ENCODE measurements at places on chromosomes 12 and 14.

DNA sequence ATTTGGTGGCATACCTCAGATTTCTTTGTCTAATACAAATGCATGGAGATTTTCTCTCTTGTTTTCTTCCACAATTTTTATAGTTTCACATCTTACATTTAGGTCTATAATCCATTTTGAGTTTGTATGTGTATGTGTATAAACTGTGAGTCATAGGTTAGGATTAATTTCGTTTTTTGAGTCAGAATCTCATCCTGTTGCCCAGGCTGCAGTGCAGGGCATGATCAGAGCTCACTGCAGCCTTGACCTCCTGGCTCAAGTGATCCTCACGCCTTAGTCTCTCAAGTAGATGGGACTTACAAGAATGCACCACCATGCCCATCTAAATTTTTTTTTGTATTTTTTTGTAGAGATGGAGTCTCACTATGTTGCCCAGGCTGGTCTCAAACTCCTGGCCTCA is 71.6 kb downstream of the OTOGL start:
- no peak for DNase-seq

GRCh38 chr12:93500201-93500600 is 32.9 kb downstream of the MRPL42 start:
- no peak for DNase-seq

- no peak for DNase-seq
Measured at GRCh38 chr14:74377976-74378690, 29.9 kb downstream of the VRTN start.

- DNase-seq: no peak
Measured at GRCh38 chr14:77189479-77189878, 7.9 kb downstream of the TMEM63C start.

- DNase-seq: no peak
Measured at GRCh38 chr12:68482660-68483059, 128.0 kb upstream of the RAP1B start.

DNA sequence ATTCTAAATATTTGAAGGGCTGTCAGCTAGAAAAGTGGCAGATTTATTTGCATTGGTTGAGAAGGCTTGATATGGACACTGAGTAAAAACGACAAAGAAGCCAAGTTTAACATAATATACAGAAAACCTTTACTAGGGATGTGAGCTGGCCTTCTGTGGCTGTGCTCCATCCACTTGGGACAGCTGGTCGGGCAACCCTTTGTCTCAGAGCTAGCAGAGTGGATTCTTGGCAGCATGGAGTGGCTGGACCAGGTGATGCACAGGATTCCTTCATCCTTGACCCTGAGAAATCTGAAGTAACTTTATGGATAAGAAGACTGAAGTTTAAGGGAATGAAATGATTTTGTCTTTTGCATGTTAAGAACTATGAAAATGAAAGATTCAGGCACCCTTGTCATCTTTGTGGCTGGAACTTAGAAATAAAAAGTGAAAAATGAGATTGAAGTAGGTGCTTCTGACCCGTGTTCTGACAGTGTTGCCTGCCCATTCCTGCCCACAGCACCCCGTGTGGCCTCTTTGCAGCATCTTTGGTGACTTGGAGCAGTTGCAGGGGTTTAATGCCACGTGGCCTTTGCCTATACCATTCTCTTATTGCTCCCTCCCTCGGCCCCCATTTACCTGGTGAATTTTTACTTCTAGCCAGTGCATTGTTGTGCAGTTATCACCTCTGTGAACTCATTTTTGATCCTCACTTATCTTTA is 32.6 kb downstream of the PELI2 start:
- DNase-seq: no peak

DNA sequence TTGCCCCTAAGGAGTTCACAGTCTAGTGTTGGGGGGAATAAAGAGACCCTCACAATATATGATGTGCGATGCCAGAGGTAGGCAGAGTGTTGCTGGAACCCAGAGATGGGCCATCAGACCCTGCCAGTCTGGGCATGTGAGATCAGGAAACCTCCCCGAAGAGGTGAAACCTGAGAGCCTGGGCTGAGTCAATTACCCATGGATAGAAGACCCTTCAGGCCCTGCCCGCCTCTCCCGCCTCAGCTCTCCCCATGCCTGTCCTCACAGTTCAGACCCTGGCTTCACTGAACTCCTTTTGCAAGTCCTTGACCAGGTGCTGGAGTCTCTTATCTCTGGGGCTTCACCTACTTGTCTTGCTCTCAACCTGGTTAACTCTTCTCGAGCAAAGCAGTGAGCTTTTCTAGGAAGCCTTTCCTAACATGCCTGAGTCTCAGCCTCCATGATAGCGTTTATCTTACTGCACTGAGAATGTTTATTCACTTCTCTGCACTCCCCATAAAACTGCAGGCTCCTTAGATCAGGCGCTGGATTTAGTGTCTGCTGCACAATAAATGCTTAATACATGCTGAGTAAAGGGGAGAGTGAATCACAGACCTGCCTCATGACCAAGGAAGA is 19.6 kb downstream of the ALDH1L2 start:
- no peak for DNase-seq

DNA sequence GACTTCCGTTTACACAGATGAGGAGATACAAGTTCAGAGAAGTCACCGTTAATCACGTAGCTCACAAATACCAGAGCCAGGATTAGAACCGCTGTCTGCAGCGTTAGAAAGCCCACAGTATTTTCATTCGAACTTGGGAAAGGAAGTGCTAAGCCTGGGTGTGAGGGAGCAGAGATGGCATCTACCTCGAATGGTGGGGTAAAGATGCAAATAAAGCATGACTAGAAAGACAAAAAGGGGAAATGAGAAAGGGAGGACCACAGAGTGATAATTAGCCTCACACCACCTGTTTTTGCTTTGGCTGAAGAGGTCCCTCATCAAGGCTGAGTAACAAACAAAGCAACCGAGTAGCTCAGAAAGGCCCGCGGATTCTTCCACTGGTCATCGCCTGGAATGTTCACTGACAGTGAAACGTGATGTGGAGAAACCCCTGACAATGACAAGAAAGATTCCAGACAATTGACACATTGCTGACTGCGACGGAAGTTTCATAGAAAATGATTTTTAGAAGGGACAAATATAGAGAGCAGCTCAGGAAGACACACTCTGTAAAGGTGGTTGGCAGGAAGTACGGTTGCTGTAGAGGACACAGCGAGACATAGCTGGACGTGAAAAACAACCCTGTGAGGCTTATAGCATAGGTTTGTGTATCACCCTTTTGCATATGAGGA is 31.5 kb upstream of the BHLHE41 start:
- no peak for DNase-seq

GRCh38 chr14:51677266-51677665 is 25.6 kb downstream of the FRMD6 start:
- no peak for DNase-seq

DNA sequence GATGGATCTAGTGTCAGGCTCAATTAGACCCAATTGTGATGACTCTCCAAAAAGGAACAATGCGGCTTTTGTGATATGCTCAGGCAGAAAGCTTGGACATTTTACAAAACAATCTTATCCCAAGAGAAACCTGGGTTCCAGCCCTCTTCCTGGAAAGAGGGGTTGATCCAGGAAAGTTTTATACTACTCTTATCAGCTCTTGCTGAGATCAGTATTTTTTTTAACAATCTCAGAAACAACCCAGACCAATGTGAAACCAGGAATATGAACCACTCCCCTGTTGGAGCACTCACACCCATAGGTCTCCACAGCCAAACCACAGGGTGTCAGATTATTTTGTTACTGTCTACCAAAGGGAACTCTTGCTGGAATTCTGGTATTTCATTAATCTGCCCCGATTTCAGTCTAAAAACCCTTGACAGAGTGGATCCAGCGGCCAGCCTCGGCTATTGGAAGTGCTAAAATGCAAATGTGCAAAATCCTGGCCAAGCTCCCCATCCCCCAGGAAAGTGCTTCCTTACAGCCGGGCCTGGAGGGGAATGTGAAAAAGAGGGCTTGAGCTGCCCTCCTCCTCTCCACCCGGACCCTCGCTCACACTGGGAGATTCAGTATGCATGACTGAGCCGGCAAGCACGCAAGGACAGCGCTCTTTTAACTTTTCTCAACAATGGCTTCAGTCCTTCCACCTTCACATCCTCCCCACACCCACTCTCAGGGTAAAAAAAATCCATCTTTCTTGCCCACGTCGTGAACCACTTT is 4.0 kb downstream of the FBXL14 start:
- peak; percentile 25 for DNase-seq

DNA sequence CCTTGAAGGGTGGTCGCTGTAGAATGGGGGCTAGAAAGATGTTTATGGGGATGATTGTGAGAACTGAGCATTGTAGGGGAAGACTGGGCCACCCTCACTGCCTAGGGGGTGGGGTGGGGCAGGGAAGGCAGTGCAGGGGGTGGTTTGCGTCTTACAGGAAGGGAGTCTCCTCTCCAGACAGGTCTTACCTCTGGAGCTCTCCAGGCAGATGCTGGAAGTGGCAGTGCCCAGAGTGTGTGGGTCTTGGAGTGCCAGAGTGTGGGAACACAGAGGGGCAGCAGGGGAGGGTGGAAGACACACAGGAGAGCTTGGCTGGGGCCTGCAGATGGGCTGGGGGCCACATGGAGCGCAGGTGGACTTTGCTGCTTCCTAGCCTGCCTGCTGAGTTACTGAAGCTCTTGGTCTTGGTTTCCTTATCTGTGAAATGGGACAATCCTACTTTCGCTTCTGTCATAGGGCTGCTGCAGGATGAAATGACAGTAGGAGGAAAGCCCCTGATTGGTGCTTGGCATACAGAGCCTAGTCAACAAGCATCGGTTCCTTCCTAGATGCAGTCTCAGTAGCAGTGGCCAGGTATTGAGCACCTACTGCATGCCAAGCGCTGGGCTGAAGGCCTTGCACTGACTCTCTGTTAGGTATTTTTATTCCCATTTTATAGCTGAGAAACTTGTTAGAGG is 118.3 kb downstream of the SLC25A47 start:
- DNase-seq: no peak

- DNase-seq: no peak
Measured at GRCh38 chr14:98742001-98742400, 530.0 kb downstream of the BCL11B start.

- peak; percentile 56 for DNase-seq
Measured at GRCh38 chr12:123062681-123063486, 82.4 kb downstream of the ARL6IP4 start.

DNA sequence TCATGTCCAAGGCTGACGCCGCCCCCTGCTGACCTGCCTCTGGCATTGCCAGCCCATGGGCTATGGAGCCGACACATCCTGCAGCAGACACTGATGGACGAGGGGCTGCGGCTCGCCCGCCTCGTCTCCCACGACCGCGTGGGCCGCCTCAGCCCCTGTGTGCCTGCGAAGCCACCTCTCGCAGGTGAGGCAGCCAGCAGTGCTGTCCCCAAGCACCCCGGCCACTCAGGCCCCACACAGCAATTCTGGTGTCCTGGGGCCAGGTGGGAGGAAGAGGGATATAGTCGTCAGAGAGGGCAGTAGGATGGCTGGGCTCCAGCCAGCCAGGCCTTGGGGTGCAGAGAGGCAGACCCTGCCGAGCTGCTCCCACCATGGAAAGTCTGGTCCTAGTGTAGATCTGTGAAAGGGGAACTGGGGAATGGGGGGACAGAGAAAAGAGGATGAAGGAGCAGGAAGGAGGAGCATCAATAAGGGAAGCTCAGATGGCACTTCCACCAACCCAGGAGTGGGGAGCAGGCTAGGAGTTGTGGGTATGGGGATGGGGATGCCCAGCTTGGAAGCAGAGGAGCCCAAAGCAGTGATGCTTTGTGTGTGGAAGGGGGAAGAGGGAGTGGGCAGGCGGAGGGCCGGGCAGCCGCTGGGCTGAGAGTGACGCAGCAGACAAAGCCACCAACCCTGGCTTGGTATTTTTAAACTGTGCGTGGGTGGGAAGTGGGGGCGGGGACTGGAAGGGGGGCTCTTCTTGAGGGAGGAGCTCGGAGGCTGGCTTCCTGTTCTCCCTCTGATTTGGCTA is 4.7 kb downstream of the NAB2 start:
- peak; percentile 75 for DNase-seq

GRCh38 chr12:67710582-67710981 is 62.0 kb downstream of the DYRK2 start:
- DNase-seq: no peak

GRCh38 chr14:81408595-81408994 is 8.5 kb upstream of the STON2 start:
- no peak for DNase-seq

DNA sequence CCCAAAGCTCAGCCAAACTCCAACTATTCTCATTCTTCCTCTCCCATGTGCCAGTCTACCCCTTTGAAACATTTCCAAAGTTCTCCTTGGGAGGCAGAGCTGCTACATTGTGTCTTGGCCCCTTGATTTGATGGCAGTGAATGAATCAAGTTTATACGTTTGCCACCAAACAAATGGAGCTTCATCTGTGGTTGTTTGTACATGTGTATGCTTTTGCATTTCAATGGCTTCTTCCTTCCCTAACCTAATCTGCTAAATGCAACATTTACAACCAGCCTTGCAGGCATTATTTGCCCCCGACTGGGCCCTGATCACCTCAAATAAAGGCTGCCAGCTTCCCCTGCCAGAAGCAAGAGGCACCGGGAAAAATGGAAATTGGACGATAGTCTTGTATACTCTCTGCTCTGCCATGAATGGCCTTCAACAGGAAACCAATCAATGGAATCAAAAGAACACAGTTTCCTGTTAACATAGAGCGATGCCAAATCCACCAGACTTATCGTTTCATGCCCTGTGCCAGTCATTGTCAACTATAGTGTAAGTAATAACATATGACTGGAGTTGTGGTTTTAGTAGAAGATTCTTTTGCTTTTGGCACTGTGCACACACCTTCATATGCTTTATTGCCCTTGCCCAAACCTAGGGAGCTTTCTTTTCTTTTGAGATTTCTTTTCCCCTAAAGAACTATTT is 97.8 kb downstream of the TMEM30B start:
- no peak for DNase-seq

GRCh38 chr12:93524386-93525133 is 47.9 kb upstream of the SOCS2 start:
- DNase-seq: no peak

- DNase-seq: no peak
Measured at GRCh38 chr14:99730876-99731546, 46.9 kb downstream of the CYP46A1 start.

GRCh38 chr12:72523754-72524153 is 251.6 kb downstream of the TRHDE start:
- DNase-seq: no peak

GRCh38 chr14:66842911-66843512 is 335.1 kb downstream of the GPHN start:
- DNase-seq: no peak

GRCh38 chr12:3380200-3381043 is 110.6 kb upstream of the PRMT8 start:
- no peak for DNase-seq

GRCh38 chr12:121439715-121440114 is 39.8 kb downstream of the RNF34 start:
- no peak for DNase-seq

DNA sequence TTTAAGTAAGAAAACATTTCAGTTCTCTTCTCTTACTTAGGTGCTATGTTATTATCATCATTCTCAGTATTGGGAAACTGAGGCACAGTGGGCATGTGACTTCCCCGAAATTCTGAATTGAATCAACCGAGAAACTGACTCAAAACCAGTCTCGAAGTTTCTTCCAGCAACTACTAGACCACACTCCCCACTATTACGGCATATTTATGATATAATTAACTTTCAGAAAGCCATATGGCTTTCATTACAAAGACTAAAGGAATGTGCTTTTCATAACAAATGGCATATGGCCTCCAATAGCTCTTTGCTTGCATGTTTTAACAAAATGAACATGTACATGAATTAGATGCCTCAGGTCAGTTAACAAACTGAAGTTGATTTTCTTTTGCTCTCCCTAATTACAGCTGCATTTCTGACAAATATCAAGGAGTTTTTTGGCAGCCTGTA is 182.9 kb upstream of the SLC38A2 start:
- no peak for DNase-seq

- DNase-seq: no peak
Measured at GRCh38 chr14:104891121-104891551, 26.1 kb downstream of the CEP170B start.

All from heart right ventricle (tissue), 16 donors.